NCI-H1417 treated with DMSO at 0.1 percent for 48 hours (cell line): ENCODE measurements at places on chromosomes 2 and 18.
A peak's percentile ranks its signal among the peaks of the same experiment; 100 is the strongest.

DNA sequence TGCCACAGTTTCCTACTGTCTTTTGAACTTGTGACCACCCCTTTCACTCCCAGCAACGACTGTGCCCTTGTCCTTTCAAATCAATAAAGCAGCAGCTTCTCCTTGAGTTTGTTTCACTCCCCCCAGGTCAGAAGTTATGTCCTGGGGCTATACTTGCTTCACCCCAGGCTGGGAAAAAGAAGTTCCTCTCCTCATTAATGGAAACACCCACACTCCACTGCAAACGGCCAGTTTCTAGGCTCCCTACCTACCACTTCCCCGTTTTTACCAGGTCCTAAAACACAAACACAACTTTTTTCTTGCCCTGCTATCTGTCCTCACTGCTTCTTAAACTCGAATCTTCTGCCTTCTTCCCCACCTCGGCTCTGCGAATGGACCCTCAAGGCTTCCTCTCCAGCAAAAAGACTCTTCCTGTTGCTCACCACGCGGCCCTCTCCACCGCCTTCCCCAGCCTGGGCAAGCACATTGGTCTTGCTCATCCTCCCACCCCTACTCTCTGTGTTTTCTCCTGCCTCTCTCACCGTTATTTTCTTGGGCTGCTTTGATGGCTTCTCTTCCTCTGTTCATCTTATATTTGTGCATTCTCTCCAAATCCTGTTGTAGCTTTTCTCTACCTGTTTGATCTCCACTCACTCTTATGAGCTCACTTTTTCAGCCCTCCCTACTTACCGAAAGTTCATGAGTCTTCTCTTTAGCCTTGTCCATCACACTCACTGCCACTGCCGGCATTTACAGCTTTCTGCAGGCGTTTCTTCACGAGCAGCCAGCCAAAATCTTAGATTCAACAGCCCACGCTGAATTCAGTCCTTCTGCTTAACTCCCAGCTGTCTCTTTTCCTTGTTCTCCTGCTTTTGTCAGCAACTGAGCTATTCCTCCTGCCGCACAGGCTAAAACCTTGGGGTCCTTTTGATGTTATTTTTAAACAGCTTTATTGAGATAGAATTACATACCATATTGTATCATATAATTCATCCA, 7.0 kb upstream of the SP5 start:
- no peak for DNase-seq

GRCh38 chr2:157971702-157972101, 95.6 kb upstream of the ACVR1 start:
- no peak for DNase-seq

GRCh38 chr2:16553226-16553625, 112.4 kb downstream of the CYRIA start:
- no peak for DNase-seq

DNA sequence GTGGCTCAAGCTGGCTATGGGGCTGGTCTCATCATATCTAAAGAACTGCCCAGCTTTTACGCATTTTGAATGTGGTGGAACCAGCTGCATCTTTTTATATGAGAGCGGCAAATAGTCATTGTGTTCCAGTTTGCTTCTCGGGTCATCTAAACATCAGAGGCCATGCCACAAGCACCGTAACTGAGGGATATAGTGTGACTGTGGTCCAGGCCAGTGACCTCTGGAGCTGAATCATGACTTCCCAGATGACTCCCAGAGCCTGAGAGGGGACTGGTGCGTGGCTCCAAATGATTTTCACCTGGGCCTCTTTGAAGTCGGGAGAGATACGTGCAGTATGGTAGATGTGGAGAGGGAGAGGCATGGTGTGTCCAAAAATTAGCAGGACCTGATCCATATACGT, 271.0 kb downstream of the NEDD4L start:
- no peak for DNase-seq

GRCh38 chr2:179049546-179050311, at the start of gene CCDC141:
Gene CCDC141, minus strand, starts transcription at chr2:179050137. Its CDS starts 196 bp downstream, at chr2:179049941.
- no peak for DNase-seq

GRCh38 chr2:130843321-130843985, 6.7 kb downstream of the ARHGEF4 start:
- no peak for DNase-seq

DNA sequence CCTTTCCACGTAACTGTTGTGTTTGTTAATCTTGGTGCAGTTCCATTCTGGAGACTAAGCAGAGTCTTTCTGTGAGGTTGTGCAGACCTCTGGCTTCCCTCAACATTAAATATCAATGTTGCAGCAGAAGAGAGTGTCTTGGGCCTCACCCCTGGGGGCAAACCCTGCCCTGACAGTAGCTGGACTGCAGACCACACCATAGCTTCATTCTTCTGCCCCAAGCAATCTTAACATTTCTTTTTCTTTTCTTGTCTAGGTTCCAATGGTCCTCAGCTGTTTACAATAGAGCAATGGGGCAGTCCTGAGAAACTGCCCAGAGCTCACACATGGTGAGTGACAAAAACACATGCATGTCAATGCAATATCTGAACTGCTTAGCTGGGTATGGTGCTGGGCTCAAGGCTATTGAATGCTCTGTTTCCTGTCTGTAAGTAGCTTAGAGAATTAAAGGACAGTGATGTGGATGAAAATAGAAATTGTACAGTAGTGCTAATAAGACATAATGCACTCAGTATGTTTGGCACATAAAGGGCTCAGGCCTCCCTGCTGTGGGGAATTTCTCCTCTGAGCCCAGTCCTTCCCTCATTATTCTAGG, 237.6 kb downstream of the ALPK2 start:
- no peak for DNase-seq

- peak; percentile 82 for DNase-seq
These were observed at the start of gene USP40 for GRCh38 chr2:233566141-233566956. Gene USP40, minus strand, starts transcription at chr2:233566782. Its CDS starts 1,228 bp downstream, at chr2:233565554.

GRCh38 chr2:224984637-224985036, 57.6 kb downstream of the DOCK10 start:
- DNase-seq = no peak

GRCh38 chr2:100887713-100888495, 68.0 kb downstream of the NPAS2 start:
- DNase-seq = no peak

- no peak for DNase-seq
These were observed 11.5 kb downstream of the GAL3ST2 start for GRCh38 chr2:241788135-241788534.

DNA sequence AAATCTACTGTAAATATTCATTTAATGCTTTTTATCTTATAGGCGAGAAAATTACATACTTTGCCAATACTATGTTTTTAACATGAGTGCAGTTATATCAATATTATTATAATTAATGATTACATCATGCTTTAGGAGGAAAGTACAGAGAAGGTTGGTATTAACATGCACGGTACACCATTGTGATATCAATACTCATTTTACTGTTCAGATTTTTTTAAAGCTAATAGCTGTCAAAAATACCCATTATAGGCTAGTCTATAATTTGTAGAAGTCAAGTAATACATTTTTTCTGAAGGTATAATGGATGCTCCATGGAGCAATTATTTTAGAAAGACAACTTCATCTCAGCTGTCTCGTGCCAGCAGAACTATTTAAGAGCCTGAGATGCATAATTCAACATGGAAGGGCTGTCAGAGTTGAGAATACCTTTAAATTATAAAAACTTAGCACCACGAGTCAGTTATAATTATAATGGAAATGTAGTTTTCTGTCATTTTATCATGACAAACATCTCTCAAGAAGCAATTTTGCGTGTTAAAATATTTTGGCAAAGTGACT, 1641.7 kb upstream of the ACVR2A start:
- no peak for DNase-seq

DNA sequence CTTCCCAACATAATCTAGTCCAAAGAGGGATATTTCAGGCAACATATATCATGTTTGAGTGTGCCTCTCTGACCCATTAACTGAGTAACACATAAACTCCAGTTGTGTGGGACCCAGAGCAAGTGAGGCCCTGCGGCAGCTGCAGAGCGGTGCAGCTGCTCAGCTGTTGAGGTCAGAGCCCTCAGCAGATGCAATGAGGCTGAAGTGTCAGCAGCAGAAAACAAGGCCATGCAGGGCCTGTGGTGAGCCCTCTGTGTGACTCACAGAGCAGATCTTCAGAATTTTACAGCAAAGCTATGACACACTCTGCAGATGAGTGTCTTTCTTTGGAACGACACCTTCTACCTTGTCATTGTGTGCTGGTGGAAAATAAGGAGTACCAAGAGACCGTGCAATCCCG, 168.5 kb downstream of the CBLN2 start:
- DNase-seq = no peak

- DNase-seq = peak; percentile 68
These were observed 136.5 kb downstream of the ZNF236 start for GRCh38 chr18:76958692-76959341.

DNA sequence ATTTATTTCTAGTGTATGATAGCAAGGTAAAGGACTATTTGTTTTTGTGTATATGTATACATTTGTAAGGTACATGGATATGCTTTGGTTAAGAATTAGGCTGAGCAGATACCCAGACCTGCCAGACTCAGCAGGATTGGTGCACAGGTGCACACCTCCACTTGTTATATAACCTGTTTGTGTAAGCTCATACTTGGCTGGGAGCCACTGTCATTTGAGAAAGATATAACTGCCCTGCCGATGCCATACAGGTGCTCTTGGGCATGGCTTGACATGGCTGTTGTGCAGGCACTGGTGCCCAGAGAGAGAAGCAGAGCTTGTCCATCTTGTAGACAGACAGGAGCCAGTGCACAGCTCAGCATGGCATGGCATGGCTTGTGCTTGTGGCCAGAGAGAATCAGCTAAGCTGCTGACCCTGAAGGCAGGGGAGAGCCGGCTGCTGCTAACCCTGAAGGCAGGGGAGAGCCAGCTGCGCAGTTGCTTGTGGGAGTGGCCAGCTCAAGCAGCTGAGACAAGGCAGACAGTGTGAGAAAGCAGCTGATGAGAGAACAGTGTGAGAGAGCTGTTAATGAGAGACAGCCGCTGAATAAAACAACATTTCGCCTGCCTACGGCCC, 136.5 kb downstream of the RNF144A start:
- DNase-seq = peak; percentile 72

DNA sequence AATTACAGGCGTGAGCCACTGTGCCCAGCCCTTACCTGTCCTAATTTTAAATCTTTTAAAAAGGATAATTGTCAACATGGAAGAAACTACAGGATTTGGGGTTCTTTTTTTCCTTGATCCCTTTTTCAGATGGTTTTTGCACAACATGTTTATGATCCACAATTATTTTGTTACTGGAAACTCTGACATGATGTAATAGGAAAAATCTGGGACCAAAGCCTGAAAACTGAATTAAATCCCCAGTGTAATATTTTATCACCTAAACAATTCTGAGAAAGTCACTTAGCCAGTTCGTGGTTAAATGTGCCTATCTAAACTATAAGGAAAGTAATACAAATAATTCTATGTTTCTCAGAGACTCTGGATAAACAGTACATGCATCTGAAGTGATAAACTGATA, 1649.7 kb downstream of the LRP1B start:
- no peak for DNase-seq

GRCh38 chr2:110717734-110718133, 14.6 kb upstream of the ACOXL start:
- no peak for DNase-seq

GRCh38 chr2:224722250-224722649, 6.1 kb upstream of the CCDC195 start:
- no peak for DNase-seq

DNA sequence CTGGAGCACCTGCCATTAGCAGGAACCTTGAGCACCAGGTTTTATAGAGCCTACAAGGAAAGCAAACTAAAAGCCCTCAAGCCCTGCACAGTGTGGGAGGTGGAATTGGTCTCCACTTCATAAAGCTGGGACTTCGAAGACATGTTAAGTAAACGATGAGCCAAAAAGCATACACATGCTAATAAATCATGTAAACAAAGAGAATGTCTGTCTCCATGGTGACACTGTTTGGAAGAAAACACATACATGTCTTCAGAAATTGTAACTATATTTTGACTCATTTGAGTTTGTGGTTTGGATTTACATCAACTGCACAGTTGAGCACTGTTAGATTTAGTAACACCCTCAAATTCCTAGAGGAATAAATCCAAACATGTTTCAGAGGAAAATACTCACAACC, 978.5 kb upstream of the LRRTM1 start:
- no peak for DNase-seq

DNA sequence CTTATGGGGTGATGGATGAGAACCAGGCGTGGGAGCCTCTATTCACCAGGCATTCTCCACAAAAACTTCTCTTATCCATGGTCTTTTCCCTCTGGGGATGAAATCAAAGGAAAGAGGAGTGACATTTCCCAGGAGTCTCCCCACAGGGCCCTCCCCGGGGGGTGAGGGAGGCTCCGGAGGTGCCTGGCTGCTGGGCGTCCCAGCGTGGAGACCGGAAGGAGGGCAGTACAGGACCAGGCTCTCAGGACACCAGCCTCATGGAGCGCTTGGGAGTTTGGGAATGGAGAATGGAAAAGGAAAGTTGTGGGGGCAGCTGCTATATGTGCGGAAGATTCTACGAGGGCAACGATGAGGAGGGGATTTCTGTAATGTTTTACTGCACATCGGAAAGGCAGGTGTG, 22.1 kb downstream of the CIB4 start:
- DNase-seq = no peak

DNA sequence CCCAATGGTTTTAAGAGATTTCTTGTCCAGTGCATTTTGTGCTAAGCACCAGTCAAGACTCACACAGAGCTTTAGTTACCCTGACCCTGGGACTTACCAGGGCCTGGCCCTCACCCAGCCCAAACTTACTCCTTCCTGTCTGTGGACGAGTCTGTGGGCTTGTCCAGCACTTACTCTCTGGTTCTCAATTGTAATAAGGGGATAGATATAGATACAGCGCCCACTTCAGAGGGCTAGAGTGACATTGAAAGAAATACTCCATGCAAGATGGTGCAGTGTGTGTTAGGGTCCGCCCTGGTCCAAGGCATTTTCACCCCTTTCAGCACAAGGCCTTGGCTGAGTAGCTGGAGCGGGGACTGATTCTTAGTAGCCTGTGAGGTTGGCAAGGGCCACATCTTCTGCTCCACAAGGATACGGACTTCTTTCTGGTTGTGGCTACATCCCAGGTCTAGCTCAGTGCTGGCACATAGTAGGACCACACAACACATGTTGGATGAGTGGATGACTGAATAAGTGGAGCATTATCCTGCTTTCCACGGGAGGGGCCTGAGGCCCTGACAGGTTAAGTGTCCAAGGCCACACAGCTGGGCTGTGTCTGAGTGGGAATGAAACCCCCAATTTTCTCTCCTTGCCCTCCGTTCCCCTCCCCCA, 3.8 kb upstream of the ARID5A start:
- no peak for DNase-seq

GRCh38 chr2:97857553-97857952, 138.2 kb downstream of the TMEM131 start:
- DNase-seq = peak; percentile 30

- DNase-seq = no peak
These were observed 59.8 kb downstream of the GYPC start for GRCh38 chr2:126715576-126716406.

DNA sequence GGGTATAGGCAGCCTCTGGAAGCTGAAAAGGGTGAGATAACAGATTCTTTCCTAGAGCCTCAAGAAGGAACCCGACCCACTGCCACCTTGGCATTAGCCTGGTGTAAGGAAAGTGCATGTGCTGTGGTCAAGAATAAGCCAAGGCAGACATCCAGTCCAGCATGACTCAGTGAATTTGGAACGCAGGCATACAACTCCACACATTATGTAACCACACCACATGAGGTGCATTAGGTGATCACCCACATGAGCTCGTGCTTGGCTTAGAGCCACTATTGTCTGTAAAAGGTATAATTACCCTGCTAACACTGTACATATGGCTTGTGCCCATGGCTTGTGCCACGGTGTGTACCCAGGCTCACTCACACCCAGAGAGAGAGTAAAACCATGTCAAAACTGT, 583.7 kb upstream of the HNMT start:
- no peak for DNase-seq
